ENCODE measurements at places on chromosomes 11 and 22.

DNA sequence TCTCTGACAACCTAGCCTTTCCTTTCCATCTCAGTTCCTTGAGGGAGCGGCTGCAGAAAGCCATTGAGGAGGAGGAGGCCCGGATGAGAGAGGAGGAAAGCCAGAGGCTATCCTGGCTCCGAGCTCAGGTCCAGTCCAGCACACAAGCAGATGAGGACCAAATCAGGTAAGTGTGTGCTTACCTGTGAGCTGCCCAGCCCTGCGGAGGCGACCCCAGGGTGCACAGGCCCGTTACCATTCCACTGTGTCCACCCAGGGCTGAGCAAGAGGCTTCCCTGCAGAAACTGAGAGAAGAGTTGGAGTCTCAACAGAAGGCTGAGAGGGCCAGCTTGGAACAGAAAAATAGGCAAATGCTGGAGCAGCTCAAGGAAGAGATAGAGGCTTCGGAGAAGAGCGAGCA is 63.1 kb downstream of the CEP164 start:
- DNase-seq, result no peak

DNA sequence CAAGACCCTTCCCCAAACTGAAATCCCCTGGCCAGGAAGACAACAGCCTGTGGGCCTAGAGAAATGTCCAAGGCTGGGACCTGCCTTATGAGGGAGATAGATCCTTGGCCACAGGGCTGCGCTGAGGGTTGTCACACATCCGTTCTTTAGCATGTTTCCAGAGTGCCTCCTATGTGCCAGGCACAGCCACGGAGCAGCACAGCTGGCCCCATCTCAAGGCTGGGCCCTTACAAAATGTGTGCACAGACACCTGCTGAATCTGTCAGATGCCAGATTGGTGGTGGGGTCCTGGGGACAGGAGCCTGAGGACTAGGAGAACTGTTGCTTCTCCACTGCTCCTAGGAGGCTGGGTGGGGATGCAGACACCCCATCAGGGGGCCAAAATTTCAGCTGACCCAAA is 11.2 kb downstream of the GRIK4 start:
- no peak for DNase-seq

GRCh38 chr11:77117492-77117891 is 10.6 kb upstream of the MYO7A start:
- no peak for DNase-seq

GRCh38 chr11:606245-606644 is 9.5 kb downstream of the IRF7 start:
- no peak for DNase-seq
